ENCODE measurements at places on chromosomes 5 and 9. TPM values are rescaled to one million over a fixed set of nuclear protein-coding genes. Genes with fewer than 3 reads are reported as not detected.

Gene NPR3
- total RNA-seq = 6.1 TPM

Gene MUSK
- not detected for total RNA-seq

Gene STKLD1
- 0.07 TPM for total RNA-seq

Gene LVRN
- 0.36 TPM for total RNA-seq

Measured in nasal cavity respiratory epithelium epithelial cell of viscerocranial mucosa (primary cell).